ENCODE measurements at places on chromosomes 4 and X.

DNA sequence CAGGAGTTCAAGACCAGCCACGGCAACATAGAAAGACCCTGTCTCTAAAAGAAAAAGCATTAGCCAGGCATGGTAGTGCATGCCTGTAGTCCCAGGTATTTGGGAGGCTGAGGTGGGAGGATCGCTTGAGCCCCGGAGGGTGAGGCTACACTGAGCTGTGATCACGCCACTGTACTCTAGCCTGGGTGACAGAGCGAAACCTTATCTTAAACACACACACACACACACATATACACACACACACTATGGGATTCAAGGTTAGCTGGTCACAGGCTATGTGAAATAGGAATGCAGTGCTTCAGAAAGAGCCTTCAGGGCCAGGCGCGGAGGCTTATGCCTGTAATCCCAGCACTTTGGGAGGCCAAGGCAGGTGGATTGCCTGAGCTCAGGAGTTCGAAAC, 23.5 kb downstream of the NLGN3 start:
- no peak for DNase-seq

GRCh38 chrX:119943185-119943988, at the start of gene NKAP:
NKAP (minus strand) TSS chrX:119943751; CDS start chrX:119943605, 146 bp downstream.
- peak; percentile 83 for DNase-seq

GRCh38 chrX:10106806-10107205, 50.0 kb upstream of the CLCN4 start:
- DNase-seq = peak; percentile 51

GRCh38 chr4:185412412-185412811, 13.4 kb downstream of the UFSP2 start:
- no peak for DNase-seq

GRCh38 chr4:16192631-16193518, 33.4 kb downstream of the TAPT1 start:
- no peak for DNase-seq

Measured in stimulated activated CD4-positive, alpha-beta T cell treated with anti-CD3 and anti-CD28 coated beads, Interleukin-4, amount 100 ng/mL, for 24 hours (primary cell).